ENCODE measurements at places on chromosomes 3 and 15.

- no peak for DNase-seq
Measured at GRCh38 chr3:117261983-117262421, 552.4 kb downstream of the TUSC7 start.

GRCh38 chr3:162865466-162865865 is 1368.9 kb downstream of the OTOL1 start:
- DNase-seq: no peak

- no peak for DNase-seq
Measured at GRCh38 chr3:118809696-118810498, 224.7 kb downstream of the IGSF11 start.

- DNase-seq: no peak
Measured at GRCh38 chr15:58755956-58756355, 6.4 kb upstream of the ADAM10 start.

DNA sequence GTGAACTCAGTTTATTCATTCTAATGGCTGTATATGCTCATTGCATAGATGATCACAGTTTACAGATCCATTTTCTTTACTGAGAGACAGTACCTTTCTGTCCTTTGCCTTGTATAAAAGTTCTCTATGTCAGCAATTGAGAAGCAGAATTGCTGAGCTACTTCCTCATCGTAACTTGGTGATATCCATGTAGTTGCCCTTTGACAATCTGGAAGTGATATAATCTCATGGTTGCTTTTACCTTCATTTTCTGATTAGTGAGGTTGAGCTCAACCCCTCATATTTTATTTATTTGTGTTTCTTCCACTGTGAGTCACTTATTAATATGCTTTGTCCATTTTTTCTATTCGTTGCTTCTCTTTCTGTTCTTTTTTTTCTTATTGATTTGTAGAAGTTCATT is 696.5 kb downstream of the AGBL1 start:
- DNase-seq: no peak

GRCh38 chr3:184240384-184241140 is 8.2 kb downstream of the ALG3 start:
- peak; percentile 81 for DNase-seq

GRCh38 chr3:50254577-50255250 is 14.2 kb upstream of the SEMA3B start:
- peak; percentile 80 for DNase-seq

- DNase-seq: no peak
Measured at GRCh38 chr15:41486286-41486685, 7.4 kb upstream of the ITPKA start.

DNA sequence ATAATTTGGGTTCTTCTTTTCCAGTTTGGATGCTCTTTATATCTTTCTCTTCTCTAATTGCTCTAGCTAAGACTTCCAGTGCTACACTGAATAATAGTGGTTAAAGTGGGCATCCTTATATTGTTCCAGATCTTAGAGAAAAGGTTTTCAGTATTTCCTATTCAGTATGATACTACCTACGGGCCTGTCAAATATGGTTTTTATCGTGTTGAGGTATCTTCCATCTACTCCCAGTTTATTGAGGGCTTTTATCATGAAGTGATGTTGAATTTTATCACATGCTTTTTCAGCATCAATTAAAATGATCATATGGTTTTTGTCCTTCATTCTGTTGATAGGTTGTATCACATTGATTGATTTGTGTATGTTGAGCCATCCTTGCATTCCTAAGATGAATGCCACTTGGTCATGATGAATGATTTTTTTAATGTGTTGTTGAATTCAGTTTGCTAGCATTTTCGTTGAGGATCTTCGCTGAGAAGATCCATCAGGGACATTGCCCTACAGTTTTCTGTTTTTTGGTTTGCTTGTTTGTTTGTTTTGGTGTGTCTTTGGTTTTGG is 3.0 kb upstream of the LRRC34 start:
- DNase-seq: no peak

- no peak for DNase-seq
Measured at GRCh38 chr3:177789500-177789899, 592.2 kb upstream of the TBL1XR1 start.

DNA sequence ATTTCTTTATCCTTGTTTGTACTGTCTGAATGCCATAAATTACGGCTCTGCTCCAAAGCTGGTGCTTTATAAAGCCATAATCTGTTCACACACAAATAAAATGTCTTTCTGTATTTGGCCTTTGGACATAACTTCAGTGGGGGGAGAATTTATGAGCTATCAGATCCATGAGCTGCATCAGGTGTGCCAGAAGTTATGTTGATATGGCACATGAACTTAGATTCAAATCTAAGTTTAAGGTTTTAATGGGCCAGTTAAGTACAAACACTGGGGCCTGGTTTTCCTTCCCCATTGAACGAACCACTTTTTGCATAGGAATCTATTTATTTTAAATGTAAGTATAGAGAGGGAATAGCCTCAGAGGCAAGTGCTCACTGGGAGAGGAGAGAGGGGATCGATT is 239.9 kb downstream of the NFKBIZ start:
- no peak for DNase-seq

DNA sequence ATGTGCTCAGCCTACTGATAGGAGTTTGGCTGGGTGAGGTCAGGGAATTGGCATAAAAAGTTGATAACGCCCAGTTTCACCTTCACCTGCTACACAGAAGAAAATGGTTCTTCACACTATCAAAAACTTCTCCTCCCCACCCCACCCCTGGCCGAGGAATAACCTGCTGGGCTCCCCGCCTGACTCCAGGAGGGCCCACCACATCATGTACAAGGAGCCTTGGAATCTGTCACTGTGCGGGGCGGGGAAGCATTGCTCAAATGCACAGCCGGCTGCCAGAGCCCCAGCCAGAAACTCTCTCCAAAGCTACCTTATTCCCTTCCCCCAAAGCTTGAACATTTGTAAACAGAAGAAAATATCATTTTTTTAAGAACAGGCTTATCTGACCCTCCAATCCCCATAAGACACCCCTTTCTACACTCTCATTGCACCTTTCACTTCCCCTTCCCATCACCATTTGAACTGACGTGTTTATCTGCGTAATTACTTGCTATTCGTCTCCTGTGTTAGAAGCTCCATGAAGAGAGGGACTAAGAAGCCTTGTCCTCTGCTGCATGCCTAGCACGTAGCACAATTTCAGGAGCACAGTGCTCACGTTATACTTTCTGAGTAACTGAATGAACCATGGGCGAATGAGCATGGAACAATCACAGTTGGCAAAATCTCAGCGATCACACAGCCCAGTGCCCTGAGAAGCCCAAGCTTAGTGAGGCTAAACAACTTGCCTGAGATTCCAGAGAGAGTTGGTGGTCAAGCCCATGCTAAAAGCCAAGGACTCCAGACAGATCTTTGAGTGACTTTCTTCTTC is 82.9 kb downstream of the HES1 start:
- DNase-seq: peak; percentile 30

- peak; percentile 43 for DNase-seq
Measured at GRCh38 chr15:100781061-100781960, 98.3 kb upstream of the ALDH1A3 start.

DNA sequence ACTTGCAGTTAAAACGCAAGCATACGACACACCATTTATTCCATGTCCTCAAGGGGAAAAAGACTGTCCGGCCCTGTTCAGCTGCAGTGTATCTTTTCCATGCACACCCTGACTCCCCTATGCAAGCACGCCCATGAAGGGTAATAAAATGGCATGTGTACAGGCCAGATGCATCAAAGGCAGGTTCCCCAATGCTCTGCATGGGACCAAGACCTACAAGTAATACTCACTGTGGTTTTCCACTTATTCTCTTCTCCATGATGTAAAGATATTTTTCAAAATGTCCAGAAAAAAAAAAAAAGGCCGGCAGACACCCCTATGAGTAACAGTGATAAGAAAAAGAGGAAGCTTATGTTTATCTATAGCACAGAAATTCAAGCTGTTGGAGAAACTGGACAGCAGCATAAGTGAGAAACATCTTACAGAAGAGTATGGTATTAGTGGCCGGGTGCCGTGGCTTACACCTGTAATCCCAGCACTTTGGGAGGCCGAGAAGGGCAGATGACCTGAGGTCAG is 70.8 kb downstream of the MCF2L2 start:
- DNase-seq: no peak

- no peak for DNase-seq
Measured at GRCh38 chr3:122992676-122993075, 34.9 kb downstream of the SEMA5B start.

GRCh38 chr3:129015388-129016105 is 14.4 kb downstream of the EFCC1 start:
- no peak for DNase-seq

DNA sequence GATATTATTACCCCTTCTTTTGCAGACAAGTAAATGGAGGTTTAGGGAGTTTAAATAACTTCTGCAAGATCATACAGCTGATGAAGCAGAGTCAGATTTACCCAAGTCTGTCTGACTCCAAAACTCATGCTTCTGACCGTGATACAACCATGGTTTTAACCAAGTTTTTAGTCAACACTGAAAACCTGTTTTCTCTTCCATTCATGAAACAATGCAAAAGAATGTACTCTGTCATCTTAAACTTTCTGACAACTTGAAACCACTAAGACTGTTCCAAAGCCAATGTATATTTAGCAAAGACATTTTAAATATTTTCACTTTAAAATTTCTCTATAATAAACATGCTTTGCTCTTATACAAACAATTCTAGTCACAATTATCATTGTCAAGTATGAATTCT is 77.0 kb upstream of the RBMS3 start:
- no peak for DNase-seq

- DNase-seq: no peak
Measured at GRCh38 chr15:62231856-62232255, 66.8 kb upstream of the C2CD4B start.

GRCh38 chr15:72124218-72124617 is 6.0 kb downstream of the SENP8 start:
- DNase-seq: no peak

GRCh38 chr3:119585208-119585607 is 5.9 kb downstream of the ADPRH start:
- no peak for DNase-seq

- peak; percentile 65 for DNase-seq
Measured at GRCh38 chr15:70494852-70495571, 268.3 kb downstream of the UACA start.

- no peak for DNase-seq
Measured at GRCh38 chr3:120224237-120224636, 60.8 kb downstream of the GPR156 start.

DNA sequence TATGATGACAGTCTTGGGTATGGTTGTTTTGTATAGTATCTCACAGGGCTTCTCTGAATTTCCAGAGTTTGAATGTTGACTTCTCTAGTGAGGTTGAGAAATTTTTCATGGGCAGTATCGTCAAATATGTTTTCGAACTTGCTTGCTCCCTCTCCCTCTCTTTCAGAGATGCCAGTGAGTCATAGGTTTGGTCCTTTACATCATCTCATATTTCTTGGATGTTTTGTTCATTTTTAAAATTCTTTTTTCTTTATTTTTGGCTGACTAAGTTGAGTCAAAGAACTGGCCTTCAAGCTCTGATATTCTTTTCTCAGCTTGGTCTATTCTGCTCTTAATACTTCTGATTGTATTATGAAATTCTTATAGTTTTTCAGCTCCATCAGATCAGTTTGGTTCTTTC is 282.3 kb upstream of the NECTIN3 start:
- no peak for DNase-seq

GRCh38 chr3:74842141-74842540 is 227.7 kb upstream of the CNTN3 start:
- DNase-seq: no peak

- DNase-seq: peak; percentile 17
Measured at GRCh38 chr3:195007151-195007550, 263.8 kb downstream of the XXYLT1 start.

All from endodermal cell (in vitro differentiated cells).